ENCODE measurements at places on chromosomes 6 and 20. TPM values are rescaled to one million over a fixed set of nuclear protein-coding genes. Genes with fewer than 3 reads are reported as not detected.

The MTFR2 gene
- 9.2 TPM for total RNA-seq

The LRRC73 gene
- under 0.01 TPM for total RNA-seq

The FOXP4 gene
- total RNA-seq = 3.7 TPM

The FAM217B gene
- 3.9 TPM for total RNA-seq

The ZSWIM1 gene
- 9.4 TPM for total RNA-seq

The VSX1 gene
- not detected for total RNA-seq

The PHACTR2 gene
- 18.5 TPM for total RNA-seq

The ISM1 gene
- 0.15 TPM for total RNA-seq

The PPIL6 gene
- 2.4 TPM for total RNA-seq

All from bronchus fibroblast of lung (primary cell).